ENCODE measurements at places on chromosomes 3 and 15. TPM values are rescaled to one million over a fixed set of nuclear protein-coding genes. Genes with fewer than 3 reads are reported as not detected.

The ZNF620 gene
- total RNA-seq, result 2.4 TPM

The CILP gene
- total RNA-seq, result not detected

The EAF1 gene
- total RNA-seq, result 22.6 TPM

The SAMMSON gene
- total RNA-seq, result not detected

The GPR27 gene
- 0.13 TPM for total RNA-seq

The PPP1R2 gene
- total RNA-seq, result 205 TPM

The MAP1A gene
- total RNA-seq, result 49.3 TPM

The NANOGP8 gene
- total RNA-seq, result not detected

The IGF1R gene
- 25.0 TPM for total RNA-seq

The CHST13 gene
- not detected for total RNA-seq

The TIMMDC1 gene
- total RNA-seq, result 49.1 TPM

The CDC25A gene
- total RNA-seq, result 3.9 TPM

The SLC12A1 gene
- not detected for total RNA-seq

The CRYGS gene
- 1.1 TPM for total RNA-seq

The PAK6 gene
- total RNA-seq, result 0.13 TPM
